ENCODE measurements at places on chromosomes 5 and 9. TPM values are rescaled to one million over a fixed set of nuclear protein-coding genes. Genes with fewer than 3 reads are reported as not detected.

Gene PLEKHG4B
- total RNA-seq = not detected

Gene ALDH1A1
- total RNA-seq = 4.0 TPM

Gene UNC13B
- 16.2 TPM for total RNA-seq

Gene PCDHA9
- total RNA-seq = not detected

Gene MARVELD2
- total RNA-seq = 0.32 TPM

Gene TXNDC8
- not detected for total RNA-seq

Gene FAT2
- total RNA-seq = not detected

Gene CCNB1
- 20.4 TPM for total RNA-seq

Gene SAXO1
- total RNA-seq = not detected

Gene CCNJL
- 0.16 TPM for total RNA-seq

Gene UNC5A
- total RNA-seq = 0.97 TPM

Gene DND1
- total RNA-seq = not detected

Gene NUTM2G
- total RNA-seq = not detected

Gene ACER2
- total RNA-seq = 10.9 TPM

Gene PCDHGA1
- total RNA-seq = 0.54 TPM

Gene PCDHB16
- total RNA-seq = 0.54 TPM

Gene HBEGF
- total RNA-seq = 5.2 TPM

Gene PLAC8L1
- not detected for total RNA-seq

Gene UBAP2
- total RNA-seq = 12.1 TPM

Gene CATSPER3
- not detected for total RNA-seq

Gene ANP32B
- 9.9 TPM for total RNA-seq

Gene DIRAS2
- total RNA-seq = 3.1 TPM

Gene TRIP13
- total RNA-seq = 6.1 TPM

Gene ORM2
- total RNA-seq = not detected

Gene GNA14
- 8.3 TPM for total RNA-seq

Gene PCSK5
- total RNA-seq = 7.4 TPM

Gene TCF7
- under 0.01 TPM for total RNA-seq

Gene TRPM6
- total RNA-seq = 0.32 TPM

Gene CEMIP2
- 29.8 TPM for total RNA-seq

Gene JMY
- total RNA-seq = 8.8 TPM

Gene RNF208
- total RNA-seq = not detected

Gene SPAAR
- total RNA-seq = 7.5 TPM

Gene AMACR
- total RNA-seq = 9.9 TPM

Gene LCN1
- not detected for total RNA-seq

Gene SCGB3A2
- not detected for total RNA-seq

Gene BTNL8
- not detected for total RNA-seq

Gene NFIB
- total RNA-seq = 81.8 TPM

Gene TENT4A
- total RNA-seq = 19.0 TPM

Gene GRM6
- not detected for total RNA-seq

Gene PCA3
- not detected for total RNA-seq

Gene SOX30
- not detected for total RNA-seq

Gene SLC4A9
- total RNA-seq = not detected

Gene FST
- 77.1 TPM for total RNA-seq

Gene SPATA31D1
- total RNA-seq = not detected

Gene PCDHB6
- total RNA-seq = 0.49 TPM

Gene TLR4
- 29.8 TPM for total RNA-seq

Gene PCDHA1
- not detected for total RNA-seq

All from cardiac atrium fibroblast (primary cell).